ENCODE measurements at places on chromosomes 2 and 18.

DNA sequence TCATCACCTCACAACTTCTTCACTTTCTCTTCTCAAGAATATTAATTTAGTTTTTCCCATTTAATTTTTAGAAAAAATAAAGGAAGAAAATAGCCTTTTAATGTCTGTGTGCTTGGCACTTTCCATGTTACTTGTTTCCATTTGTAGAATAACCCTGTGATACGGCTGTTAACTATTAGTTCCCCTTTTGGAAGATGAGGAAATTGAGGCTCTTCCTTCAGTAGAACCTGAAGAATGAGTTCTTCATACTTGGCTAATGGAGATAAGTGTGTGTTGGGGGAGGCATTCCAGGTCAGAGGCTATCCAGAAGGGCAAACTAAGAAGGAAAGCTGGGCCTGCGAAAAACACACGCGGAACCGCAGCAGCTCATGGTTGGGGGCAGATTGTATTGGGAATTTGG lies 38.3 kb downstream of the ZNF532 start:
- no peak overlapping the region for H3K4me3 ChIP-seq
- no peaks in the 10 kb centered on the region for H3K27me3 ChIP-seq
- H3K4me1 ChIP-seq = no peaks in the 10 kb centered on the region
- H3K27ac ChIP-seq = no peak overlapping the region
- no peaks in the 10 kb centered on the region for H3K36me3 ChIP-seq

- H3K27me3 ChIP-seq = no peaks in the 10 kb centered on the region
- no peak overlapping the region for H3K4me3 ChIP-seq
- H3K4me1 ChIP-seq = no peaks in the 10 kb centered on the region
These were observed 370.7 kb downstream of the SLC4A3 start for GRCh38 chr2:219998107-219998506.

DNA sequence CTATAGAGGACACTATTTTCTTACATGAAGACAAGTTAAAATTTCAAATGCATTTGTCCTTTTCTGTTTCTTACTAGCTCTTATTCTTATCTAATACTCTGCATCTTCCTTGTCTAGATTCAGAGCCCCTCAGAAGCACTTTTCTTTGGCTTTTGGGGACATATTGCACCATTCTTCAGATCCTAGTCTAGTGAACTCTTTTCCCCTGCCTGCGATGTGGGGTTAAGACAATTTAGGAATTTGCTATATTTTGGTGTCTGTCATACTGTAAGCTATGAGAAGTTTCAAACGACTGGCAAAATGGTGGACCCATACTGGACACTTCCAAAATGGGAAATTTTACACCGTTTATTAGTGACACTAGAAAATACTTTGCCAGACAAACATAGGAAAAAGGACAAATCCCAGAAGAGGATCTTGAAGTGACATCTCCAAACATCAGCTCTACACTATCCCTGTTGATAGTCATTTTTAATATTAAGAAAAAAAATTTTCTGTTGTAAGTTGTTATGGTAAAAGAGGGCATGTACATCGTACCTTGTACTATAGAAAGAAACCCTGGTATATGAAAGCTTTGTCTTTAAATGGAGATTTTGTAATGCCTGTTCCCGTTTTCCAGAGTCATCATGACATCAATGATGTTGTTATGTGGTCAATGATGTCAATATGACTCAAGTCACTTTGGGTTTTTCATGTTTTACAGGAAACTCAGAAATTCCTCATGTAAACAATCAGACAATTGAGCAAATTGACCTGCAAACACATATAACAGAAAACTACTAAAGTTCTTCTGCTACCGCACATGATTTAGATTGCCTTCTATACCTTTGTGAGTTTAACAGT lies 4.4 kb upstream of the KYNU start:
- no peak overlapping the region for H3K27ac ChIP-seq
- DNase-seq = no peak
- no peaks in the 10 kb centered on the region for H3K36me3 ChIP-seq
- H3K4me3 ChIP-seq = no peak overlapping the region

DNA sequence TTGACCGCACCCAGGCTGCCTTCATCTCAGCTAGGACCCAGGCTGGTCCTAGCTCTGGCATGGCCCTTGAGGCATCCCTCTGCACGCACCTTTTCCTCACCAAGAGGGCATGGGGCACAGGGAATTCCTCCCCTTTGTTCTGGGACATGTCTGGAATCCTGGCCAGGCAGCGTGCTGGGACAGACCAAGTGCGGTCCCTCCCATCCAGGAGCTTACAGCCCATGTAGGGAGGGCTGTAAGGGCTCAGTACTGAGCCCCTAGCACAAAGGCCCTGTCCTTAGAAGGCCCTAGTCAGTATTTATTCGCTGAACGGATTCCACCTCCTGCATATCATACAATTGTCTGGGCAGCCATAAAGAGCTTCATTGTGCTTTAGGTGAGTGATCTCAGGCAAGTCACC lies 3.0 kb downstream of the TMEM37 start:
- no peaks in the 10 kb centered on the region for H3K27me3 ChIP-seq
- DNase-seq = no peak
- no peaks in the 10 kb centered on the region for H3K36me3 ChIP-seq
- H3K4me3 ChIP-seq = no peak overlapping the region
- no peak overlapping the region for H3K27ac ChIP-seq
- H3K4me1 ChIP-seq = no peaks in the 10 kb centered on the region

GRCh38 chr18:955384-956066 lies 50.9 kb downstream of the ADCYAP1 start:
- no peak for DNase-seq
- no peaks in the 10 kb centered on the region for H3K4me1 ChIP-seq
- H3K27ac ChIP-seq = no peak overlapping the region
- no peaks in the 10 kb centered on the region for H3K27me3 ChIP-seq
- no peaks in the 10 kb centered on the region for H3K36me3 ChIP-seq

DNA sequence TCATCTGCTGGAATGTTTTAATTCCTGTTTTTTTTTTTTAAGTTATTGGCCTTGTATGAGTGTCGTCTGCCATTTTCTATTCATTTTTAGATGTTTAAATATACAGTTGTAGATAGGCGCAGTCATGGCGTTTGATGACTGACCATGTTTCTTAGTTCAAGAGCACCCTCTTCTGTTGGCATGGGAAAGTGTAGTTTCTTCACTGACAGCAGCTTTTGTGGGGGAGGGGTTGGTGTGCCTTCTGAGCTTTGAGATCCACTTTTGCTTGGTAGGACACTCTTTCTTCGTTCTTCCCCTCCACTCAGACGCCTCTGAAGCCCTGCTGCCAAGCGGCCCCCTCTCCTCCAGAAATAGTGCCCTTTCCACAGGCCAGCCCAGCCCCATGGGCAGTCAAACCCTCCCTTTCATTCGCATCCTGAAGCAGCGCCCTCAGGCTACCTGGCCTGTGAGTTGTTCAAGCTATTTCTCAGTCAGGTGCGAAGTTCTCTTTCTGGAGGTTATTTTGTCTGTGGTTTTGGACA lies 492.0 kb downstream of the TNS1 start:
- no peaks in the 10 kb centered on the region for H3K27me3 ChIP-seq
- no peaks in the 10 kb centered on the region for H3K36me3 ChIP-seq
- H3K4me3 ChIP-seq = no peak overlapping the region

- no peaks in the 10 kb centered on the region for H3K36me3 ChIP-seq
- H3K4me1 ChIP-seq = no peaks in the 10 kb centered on the region
- DNase-seq = peak; percentile 23
- no peak overlapping the region for H3K4me3 ChIP-seq
These were observed 88.0 kb downstream of the LTBP1 start for GRCh38 chr2:33034784-33035183.

- no peaks in the 10 kb centered on the region for H3K36me3 ChIP-seq
- DNase-seq = no peak
- no peaks in the 10 kb centered on the region for H3K4me1 ChIP-seq
These were observed 85.7 kb downstream of the INHBB start for GRCh38 chr2:120431386-120432292.
